ENCODE measurements at places on chromosomes 16 and 17. TPM values are rescaled to one million over a fixed set of nuclear protein-coding genes. Genes with fewer than 3 reads are reported as not detected.
A peak's percentile ranks its signal among the peaks of the same experiment; 100 is the strongest.

Gene SGCA
- total RNA-seq, result 0.24 TPM

Gene NRN1L
- total RNA-seq, result 2.7 TPM

Gene CTRB2
- not detected for total RNA-seq

Gene MSLN
- 0.31 TPM for total RNA-seq

- no peaks in the 10 kb centered on the region for H3K4me1 ChIP-seq
- no peak overlapping the region for H3K4me3 ChIP-seq
- peaks cover 8% of the 10 kb centered on the region for H3K36me3 ChIP-seq
- H3K27me3 ChIP-seq, result no peaks in the 10 kb centered on the region
- no peak overlapping the region for H3K27ac ChIP-seq
- no peak for DNase-seq
These were observed 101.0 kb upstream of the DNAH17 start for GRCh38 chr17:78678222-78678557.

- DNase-seq, result no peak
- H3K4me1 ChIP-seq, result peaks cover 13% of the 10 kb centered on the region
- peaks cover 10% of the 10 kb centered on the region for H3K36me3 ChIP-seq
- H3K4me3 ChIP-seq, result peak overlapping the region; percentile 22
- H3K27ac ChIP-seq, result no peak overlapping the region
- H3K27me3 ChIP-seq, result no peaks in the 10 kb centered on the region
These were observed 3.7 kb downstream of the CDH1 start for GRCh38 chr16:68740628-68741346.

GRCh38 chr17:7888184-7888920, at the start of gene CHD3:
Gene CHD3 (plus strand): TSS chr17:7888789. CDS start chr17:7889001, 212 bp downstream.
- H3K36me3 ChIP-seq, result no peaks in the 10 kb centered on the region
- H3K4me1 ChIP-seq, result no peaks in the 10 kb centered on the region
- peak; percentile 44 for DNase-seq
- H3K4me3 ChIP-seq, result no peak within 1 kb of the TSS

DNA sequence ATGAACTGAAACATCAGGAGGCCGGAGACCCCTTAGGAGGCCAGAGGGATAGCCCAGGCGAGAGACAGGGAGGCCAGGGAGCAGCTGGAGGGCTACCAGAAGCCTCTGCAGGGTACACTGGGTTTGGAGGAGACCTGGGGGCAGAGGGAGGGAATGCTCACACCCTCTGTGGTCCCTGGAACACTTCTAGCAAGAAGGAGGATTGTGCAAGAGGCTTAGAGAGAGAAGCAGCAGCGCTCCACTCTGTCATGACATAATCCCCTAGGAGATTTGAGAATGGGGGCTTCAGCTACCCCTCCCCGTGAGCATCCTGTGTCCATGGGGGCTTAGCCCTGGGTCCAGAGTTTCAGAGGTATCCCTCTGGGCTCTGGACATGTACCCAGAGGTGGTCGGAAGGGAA, 15.8 kb downstream of the GPR142 start:
- no peaks in the 10 kb centered on the region for H3K4me1 ChIP-seq
- no peaks in the 10 kb centered on the region for H3K36me3 ChIP-seq
- no peak for DNase-seq
- no peak overlapping the region for H3K4me3 ChIP-seq
